ENCODE measurements at places on chromosomes 4 and X.

DNA sequence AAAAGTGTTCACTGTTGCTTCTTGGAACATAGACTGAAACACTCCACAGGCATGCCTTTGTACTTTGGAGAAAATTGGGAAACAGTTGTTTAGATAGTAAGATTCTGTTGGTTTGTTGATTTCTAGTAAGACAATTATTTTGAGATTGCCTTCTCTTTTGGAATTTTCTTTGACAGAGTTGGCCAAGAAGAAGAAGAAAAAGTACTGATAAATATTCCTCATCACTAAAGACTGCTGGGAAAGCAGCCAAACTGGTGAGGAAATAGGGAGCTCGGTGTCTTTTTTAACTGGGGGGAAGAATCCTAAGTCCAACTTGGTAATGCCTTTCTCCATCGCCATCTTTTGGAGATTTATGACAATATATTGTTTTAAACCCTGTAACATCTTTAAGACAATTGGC is 370.7 kb downstream of the GPAT3 start:
- DNase-seq, result peak; percentile 33

- no peak for DNase-seq
These were observed 54.0 kb upstream of the FAM120C start for GRCh38 chrX:54237014-54237413.

DNA sequence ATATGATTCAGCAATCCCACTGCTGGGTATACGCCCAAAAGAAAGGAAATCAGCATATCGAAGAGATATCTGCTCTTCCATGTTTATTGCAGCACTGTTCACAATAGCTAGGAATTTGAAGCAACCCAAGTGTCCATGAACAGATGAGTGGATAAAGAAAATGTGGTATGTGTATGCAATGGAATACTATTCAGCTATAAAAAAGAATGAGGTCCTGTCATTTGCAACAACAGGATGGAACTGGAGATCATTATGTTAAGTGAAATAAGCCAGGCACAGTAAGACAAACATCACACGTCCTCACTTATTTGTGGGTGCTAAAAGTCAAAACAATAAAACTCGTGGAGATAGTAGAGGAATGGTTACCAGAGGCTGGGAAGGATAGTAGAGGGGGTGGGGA is 153.8 kb upstream of the LEF1 start:
- no peak for DNase-seq

DNA sequence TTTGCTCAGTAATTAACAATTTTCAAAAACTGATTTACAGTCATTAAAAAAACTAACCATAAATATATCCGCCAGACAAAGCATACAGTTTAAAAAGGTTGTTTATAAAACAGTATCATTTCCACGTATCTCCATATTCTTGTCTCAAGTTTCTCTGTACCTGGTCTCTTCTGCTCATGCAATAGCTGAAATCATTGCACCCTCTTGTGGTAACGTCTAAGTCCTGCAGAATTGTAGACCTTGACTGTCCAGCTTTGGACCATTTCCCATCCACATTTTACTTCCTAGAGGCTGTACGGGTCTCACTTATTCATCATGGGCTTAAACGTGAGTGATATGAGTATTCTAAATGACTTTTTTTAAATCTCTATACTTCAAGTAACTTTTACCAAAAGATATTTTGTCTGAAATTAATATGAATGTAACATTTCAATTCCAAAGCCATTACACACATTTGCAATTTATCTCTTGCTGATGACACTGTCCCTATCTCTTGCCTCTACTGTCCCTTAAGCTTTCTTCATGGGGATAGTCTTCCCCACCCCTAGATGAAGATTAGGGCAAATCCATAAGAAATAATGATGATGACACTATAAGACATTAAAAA is 118.5 kb downstream of the BTC start:
- DNase-seq, result peak; percentile 68

- DNase-seq, result no peak
These were observed 23.8 kb downstream of the COL25A1 start for GRCh38 chr4:109278594-109279031.

- DNase-seq, result no peak
These were observed 175.0 kb downstream of the TENM3 start for GRCh38 chr4:182418054-182418734.

- DNase-seq, result no peak
These were observed 40.1 kb upstream of the HELT start for GRCh38 chr4:184978211-184978610.

- DNase-seq, result no peak
These were observed 90.4 kb upstream of the NDP start for GRCh38 chrX:44063606-44064005.

- DNase-seq, result no peak
These were observed 158.1 kb upstream of the ATOH1 start for GRCh38 chr4:93670434-93670833.

DNA sequence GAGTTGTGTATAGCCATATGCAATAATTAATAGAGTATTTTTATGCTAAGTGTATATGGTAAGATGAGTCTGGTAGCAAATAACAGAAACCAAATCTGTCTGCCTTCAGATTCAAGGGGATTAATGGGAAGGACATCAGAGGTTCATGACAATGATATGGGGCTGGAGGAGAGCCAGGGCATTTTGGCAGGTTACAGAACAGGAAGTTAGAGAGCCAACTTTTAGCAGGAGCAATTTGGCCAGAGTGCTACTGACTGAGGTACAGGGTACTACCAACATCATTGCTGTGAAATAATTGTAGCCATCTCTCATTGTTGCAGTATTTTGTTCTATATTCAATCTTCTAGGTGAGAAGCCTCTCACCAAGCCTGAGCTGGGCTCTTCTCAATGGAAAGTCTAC is 210.9 kb upstream of the FAM47A start:
- no peak for DNase-seq

GRCh38 chrX:104641176-104641575 is 75.2 kb downstream of the IL1RAPL2 start:
- DNase-seq, result no peak

- no peak for DNase-seq
These were observed 548 bp downstream of the TLR1 start for GRCh38 chr4:38803833-38804653.

GRCh38 chr4:127261476-127261875 is 371.3 kb upstream of the INTU start:
- no peak for DNase-seq

DNA sequence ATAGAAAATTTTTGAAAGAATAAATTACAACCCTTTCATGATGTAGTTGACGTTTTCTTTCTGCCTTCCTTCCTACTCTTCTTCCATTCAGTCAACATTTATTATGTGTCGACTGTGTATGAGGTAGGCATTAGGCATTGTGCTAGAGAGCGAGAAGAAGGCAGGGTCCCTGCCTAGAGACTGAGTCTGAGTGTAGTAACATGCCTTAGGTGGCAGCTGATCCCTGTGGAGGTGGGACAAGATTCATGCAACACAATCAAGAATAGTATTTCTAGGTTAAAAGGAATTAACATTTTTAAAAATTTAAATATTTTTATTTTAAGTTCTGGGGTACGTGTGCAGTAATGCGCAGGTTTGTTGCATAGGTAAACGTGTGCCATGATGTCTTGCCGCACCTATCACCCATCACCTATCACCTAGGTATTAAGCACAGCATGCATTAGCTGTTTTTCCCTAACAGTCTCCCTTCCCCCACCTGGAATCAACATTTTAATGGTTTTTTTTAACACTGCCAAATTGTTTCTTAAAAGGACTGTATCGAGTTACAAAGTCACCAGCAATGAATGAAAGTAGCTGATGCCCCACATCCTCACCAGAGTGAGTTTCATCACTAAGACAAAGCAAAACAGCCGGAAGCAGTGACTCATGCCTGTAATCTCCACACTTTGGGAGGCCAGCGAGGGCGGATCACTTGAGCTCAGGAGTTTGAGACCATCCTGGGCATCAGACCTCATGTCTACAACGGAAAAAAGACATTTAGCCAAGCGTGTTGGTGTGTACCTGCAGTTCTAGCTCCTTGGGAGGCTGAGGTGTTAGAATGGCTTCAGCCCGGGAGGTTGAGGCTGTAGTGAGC is 84.0 kb downstream of the WWC2 start:
- DNase-seq, result peak; percentile 70

DNA sequence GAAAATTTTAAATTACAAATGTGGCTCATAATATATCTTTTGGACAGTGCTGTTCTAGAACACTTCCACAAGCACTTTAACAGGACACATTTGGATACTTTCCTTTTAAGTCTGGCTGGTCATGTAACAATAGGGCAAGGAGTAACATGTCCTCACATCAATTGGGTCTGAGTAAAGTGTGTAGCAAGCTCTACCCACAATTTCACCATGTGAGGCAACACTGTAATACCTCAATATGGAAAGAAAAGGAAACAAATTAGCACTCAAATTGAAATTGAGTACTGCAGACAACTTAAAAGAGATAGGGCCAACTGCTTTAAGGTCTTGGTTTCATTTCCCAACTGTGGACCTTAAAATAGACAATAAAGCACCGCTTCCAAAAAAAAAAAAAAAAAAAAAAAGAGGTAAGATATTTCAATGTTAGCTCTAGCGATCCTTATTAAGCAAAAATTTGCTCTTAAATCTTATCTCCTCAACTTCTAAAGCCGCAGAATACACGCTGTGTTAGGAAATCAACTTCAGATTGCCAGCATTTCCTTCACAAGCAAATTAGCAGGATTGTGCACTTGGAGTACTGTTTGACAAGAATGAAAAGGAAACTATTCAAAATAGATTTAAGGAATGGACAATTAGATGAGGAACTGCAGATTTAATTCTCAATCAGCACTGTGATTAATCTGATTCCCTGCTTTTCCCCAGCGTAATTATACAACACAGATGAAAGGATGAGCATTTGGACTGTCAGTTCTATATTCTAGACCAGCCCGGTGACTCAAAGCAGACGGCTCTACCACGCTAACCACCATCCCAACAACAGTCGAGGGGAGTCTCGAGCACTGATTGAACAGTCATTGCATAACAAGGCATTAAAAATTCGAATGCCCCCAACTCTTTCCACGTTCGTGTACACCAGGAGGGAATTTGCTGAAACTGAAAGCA is 1.6 kb downstream of the CASK start:
- peak; percentile 13 for DNase-seq

- DNase-seq, result no peak
These were observed 124.7 kb upstream of the CPEB2 start for GRCh38 chr4:14877246-14878225.

GRCh38 chrX:23904096-23904495 is 3.6 kb downstream of the APOO start:
- no peak for DNase-seq

DNA sequence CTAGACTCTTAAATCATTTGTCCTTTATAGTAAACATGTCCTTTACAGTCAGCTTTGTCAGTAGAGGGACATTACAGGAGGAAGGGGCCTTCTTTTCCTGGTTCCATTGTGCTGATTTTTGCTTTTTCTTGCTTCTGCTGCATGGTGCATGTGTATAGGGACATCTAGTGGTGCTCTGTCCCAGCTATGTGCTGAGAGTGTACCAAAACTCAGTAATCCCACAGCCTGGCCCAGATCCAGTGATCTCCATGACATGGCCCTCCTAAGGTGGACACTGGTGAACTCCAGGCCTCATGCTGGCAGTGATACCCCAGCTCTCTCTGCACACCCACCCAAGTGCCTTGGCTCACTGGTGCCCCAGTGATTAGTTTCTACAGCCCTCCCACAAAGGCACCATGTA is 45.2 kb downstream of the MAGEB17 start:
- DNase-seq, result peak; percentile 5

GRCh38 chr4:2961421-2961810 is 1.8 kb downstream of the NOP14 start:
- DNase-seq, result no peak

- peak; percentile 30 for DNase-seq
These were observed 56.6 kb upstream of the SLC6A14 start for GRCh38 chrX:116379854-116380253.

DNA sequence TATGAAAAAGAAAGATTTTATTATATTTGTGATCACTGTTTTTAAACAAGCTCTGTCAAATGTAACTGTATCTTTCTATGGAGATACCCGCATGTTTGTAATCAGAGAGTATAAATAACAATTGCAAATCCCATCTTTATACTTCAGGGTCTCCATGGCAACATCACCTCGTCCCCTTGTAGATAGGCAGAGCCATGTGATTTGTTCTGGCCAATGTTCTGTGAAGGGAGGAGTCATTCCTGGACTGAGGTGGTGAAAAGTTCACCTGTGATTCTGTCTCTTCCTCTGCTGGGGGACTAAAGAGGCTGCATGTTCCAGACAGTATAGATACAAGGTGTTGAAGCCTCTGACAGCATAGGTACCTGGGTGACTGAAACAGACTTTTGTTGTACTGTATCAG is 45.6 kb upstream of the MED14 start:
- no peak for DNase-seq

DNA sequence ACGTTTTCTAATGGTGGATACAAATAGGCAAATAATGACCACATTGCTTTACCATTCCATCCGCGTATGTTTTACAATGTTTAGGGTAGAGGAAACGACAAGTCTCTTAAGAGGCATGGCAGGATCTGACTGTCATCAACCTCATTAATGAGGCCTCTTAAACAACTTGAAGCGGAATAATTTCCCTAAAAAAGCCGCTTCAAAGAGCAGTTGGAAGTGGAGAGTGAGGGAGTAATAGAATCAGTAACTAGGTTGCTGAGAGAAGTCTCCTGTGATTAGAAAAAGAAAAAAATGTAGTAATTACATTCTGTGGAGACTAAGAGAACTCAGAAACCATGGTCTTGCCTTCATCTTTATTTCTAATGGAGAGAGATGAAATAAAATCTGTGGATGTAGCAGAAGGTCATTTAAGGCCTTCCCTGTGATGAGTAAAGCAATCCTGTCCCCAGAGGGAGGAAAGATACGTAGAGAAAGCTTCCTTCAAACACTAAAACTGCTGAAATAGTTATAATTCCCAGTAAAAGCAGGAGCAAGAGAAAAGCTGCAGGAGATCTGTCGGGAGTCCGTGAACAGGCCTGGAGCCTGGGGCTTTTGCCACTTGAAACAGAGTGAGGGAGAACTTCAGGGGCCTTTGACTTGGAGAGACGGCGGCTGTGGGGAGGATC is 11.1 kb upstream of the SEPSECS start:
- no peak for DNase-seq

DNA sequence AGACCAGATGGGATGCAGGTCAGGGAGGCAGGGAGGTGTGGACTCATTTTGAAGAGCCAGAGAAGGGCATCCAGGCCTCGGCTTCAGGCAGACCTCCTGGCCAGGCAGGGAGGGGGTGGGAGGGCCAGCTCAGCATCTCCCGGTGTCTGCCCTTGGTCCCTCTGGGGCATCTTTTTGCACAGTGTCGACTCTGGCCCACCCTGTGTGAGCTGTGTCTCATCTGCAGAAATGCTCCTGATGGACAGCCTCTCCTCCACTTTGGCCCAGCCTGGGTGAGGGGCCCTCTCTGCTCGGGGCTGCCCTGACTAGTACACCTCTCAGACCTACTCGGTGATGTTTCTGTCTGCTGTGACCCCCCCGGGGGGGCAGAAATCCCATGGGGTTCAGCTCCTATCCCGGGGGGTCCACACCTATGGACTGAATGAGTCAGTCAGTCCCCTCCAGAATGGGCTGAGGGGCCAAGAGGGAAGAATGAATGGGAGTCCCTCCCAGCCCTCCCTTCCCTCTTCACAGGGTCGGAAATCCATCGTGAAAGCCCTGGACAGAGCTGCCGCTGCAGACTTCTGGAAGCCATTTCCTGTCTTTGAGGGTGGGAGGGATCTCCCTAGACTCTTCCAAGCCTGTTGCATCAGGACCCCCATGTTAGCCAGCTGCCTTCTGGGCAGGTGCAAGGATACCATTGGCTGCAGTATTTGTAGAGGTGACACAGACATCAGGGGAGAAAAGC is 196.7 kb upstream of the PSAPL1 start:
- DNase-seq, result no peak

GRCh38 chr4:4326166-4326565 is 36.1 kb downstream of the ZBTB49 start:
- no peak for DNase-seq

- no peak for DNase-seq
These were observed 4.3 kb downstream of the ESX1 start for GRCh38 chrX:104250470-104250869.
